HFFc6 (cell line): ENCODE measurements at places on chromosomes 11 and 22. TPM values are rescaled to one million over a fixed set of nuclear protein-coding genes. Genes with fewer than 3 reads are reported as not detected.

- H3K4me1 ChIP-seq, result peaks cover 20% of the 10 kb centered on the region
- H3K27me3 ChIP-seq, result no peaks in the 10 kb centered on the region; the same call in 1 of the 2 replicates
- peak; percentile 11 for DNase-seq
These were observed 38.8 kb downstream of the STIM1 start for GRCh38 chr11:3894128-3894731.

DNA sequence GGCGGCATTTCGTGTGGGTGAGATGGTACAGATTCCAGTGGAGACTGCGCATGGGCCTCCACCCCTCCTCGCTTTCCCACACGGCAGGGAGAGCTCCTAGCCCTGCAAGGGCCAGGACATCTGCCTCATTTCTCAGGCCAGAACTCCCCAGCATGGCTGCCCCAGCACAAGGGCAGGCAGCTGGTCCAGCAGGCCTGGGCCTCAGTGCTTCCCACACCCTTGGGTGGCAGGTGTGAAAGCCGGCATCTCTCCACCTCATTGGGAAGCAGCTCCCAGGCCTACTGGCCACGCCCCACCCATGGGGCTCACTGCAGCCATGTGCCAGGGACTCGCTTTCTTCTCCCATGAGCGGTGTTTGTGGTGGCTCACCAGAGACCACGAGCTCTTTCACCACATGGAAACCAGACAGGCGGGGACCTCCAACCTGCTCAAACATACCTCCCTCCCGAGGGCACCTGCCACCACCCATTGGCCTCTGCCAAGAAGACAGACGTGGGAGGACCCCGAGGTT lies 79.1 kb downstream of the NAT10 start:
- peaks cover 6% of the 10 kb centered on the region; the same call in 1 of the 2 replicates for H3K27me3 ChIP-seq
- no peaks in the 10 kb centered on the region for H3K4me1 ChIP-seq
- no peak overlapping the region for H3K4me3 ChIP-seq
- no peak overlapping the region for H3K27ac ChIP-seq
- DNase-seq, result no peak

The RBMXL2 gene
- total RNA-seq, result not detected in 2 replicates

- H3K4me3 ChIP-seq, result no peak overlapping the region
- no peak for DNase-seq
- peaks cover 21% of the 10 kb centered on the region for H3K4me1 ChIP-seq
- H3K27ac ChIP-seq, result no peak overlapping the region
These were observed 46.3 kb downstream of the PIK3C2A start for GRCh38 chr11:17161515-17161914.

DNA sequence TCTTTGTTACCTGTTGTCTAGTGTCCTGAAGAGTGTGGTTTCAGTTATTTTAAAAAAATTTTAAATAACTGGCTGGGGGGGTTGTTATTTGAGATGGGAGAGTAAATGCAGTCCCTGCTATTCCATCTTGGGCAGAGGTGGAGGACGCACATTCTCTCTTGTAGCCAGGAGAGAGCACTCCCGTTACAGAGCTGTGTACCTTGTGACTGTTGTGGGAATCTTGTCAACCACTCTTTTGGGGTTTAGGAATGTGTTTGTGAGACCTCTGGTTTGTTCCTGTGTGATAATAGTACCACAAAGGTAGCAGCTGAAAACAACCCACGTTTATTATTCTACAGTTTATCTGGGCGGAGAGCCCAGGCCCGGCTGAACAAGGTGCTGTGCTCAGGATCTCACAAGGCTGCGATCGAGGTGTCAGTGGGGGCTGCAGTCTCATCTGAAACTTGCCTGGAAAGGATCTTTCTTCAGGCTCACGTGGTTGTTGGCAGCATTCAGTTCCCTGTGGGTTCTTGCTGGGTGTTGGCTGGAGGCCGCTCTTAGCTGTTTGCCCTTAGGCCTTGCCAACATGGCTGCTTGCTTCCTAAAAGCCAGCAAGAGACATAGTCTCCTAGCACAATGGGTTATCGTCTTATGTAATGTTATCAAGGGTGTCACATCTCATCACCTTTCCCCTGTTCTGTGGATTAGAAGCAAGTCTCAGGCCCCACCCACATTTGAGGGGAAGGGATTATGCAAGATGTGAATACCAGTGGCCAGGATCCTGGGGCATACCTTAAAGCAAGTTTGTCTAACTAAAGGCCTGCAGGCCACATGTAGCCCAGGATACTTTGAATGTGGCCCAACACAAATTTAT lies 20.6 kb downstream of the IGHMBP2 start:
- no peaks in the 10 kb centered on the region for H3K4me1 ChIP-seq
- H3K27ac ChIP-seq, result no peak overlapping the region
- no peak for DNase-seq
- H3K36me3 ChIP-seq, result peaks cover 80% of the 10 kb centered on the region

DNA sequence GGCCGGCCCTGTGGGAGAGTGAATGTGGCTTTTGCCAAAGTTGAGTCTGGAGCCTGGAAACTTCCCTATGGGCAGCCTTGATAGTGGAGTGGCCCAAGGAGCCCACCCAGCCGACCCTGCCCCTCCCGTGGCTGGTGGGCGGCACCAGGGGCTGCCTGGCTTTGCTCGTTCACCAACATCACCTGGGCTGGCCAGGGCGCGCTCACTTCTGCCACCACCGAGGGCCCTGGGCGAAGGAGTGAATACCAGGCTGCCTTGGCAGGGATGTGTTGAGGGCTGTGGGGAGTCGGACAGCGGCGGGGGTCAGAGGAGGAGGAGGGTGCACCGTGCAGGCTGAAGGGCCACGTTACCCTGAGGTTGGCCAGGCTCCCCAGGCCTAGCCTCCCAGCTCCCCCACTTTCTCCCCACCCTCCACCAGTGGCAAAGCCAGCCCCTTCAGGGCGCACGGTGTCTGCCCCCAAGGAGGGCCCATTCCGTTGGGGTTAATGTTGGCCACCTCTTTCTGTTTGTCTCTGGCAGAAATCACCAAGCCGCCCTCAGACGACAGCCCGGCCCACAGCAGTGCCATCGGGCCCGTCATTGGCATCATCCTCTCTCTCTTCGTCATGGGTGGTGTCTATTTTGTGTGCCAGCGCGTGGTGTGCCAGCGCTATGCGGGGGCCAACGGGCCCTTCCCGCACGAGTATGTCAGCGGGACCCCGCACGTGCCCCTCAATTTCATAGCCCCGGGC lies 22.5 kb upstream of the PPP6R3 start:
- no peak overlapping the region for H3K4me3 ChIP-seq
- peaks cover 17% of the 10 kb centered on the region for H3K4me1 ChIP-seq
- no peaks in the 10 kb centered on the region for H3K36me3 ChIP-seq
- H3K27ac ChIP-seq, result no peak overlapping the region
- DNase-seq, result no peak

GRCh38 chr22:36554098-36554497 lies 25.1 kb upstream of the EIF3D start:
- H3K4me3 ChIP-seq, result no peak overlapping the region
- DNase-seq, result no peak
- H3K27me3 ChIP-seq, result peaks cover 45% of the 10 kb centered on the region
- H3K4me1 ChIP-seq, result 0 out of 2 replicates have a peak, but pooled peaks cover 3% of the 10 kb centered on the region

The NCR3LG1 gene
- 2.4 to 3.3 TPM (median 2.7 TPM) in 3 replicates for total RNA-seq

The DRD4 gene
- 0.25 to 0.72 TPM (median 0.61 TPM) in 3 replicates for total RNA-seq

The CHRM1 gene
- not detected in 3 replicates for total RNA-seq

DNA sequence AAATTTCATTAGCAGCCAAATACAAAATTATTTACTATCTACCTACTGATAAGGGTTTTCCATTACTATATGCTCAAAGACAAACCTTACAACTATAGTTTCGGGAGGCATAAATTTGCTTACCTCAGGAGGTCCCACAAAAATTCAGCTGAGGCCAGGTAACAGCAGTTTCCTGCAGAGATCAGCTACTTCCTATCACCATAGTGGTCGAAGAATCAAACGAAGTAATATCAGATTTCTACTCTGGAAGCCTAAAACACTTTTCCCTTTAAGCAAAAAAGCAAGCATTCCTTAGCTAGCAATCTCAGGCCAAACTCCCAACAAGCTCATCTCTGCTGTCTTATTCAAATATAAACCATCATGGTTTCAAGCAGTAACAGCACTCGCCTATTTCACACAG lies 3.1 kb downstream of the NAP1L4 start:
- H3K4me1 ChIP-seq, result peaks cover 30% of the 10 kb centered on the region
- H3K36me3 ChIP-seq, result peaks cover 17% of the 10 kb centered on the region; the same call in 1 of the 2 replicates
- peak overlapping the region; percentile 97 for H3K4me3 ChIP-seq
- peak overlapping the region; percentile 92 for H3K27ac ChIP-seq

GRCh38 chr11:121448431-121448941 lies 3.6 kb upstream of the SORL1 start:
- peaks cover 5% of the 10 kb centered on the region; the same call in 1 of the 2 replicates for H3K4me1 ChIP-seq
- H3K27me3 ChIP-seq, result peaks cover 32% of the 10 kb centered on the region
- H3K36me3 ChIP-seq, result no peaks in the 10 kb centered on the region
- no peak for DNase-seq

The ADM gene
- 208 to 319 TPM (median 218 TPM) in 3 replicates for total RNA-seq

DNA sequence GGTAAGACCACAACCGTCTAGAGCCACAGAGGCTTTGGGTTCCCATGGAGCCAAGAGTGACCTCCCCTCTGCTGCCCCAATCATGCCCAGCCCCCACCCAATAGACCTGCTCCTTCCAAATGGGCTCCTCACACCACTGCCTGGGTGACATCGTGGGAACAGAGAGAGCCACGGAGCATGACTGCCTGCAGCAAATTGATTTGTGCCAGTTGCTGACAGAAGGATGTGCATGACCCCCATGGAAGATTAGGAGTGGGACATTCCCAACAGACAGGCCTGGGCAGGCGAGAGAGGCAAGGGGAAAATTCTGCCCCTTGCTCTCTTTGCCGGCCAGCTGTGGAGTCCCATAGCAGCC lies 88.5 kb downstream of the TENM4 start:
- DNase-seq, result no peak
- H3K4me1 ChIP-seq, result peaks cover 35% of the 10 kb centered on the region
- H3K27ac ChIP-seq, result no peak overlapping the region
- H3K27me3 ChIP-seq, result no peaks in the 10 kb centered on the region

GRCh38 chr11:46127150-46127638 lies 5.9 kb upstream of the PHF21A start:
- no peak overlapping the region; the same call in 1 of the 2 replicates for H3K27ac ChIP-seq
- H3K4me1 ChIP-seq, result peaks cover 26% of the 10 kb centered on the region
- H3K27me3 ChIP-seq, result peaks cover 4% of the 10 kb centered on the region
- peak; percentile 48 for DNase-seq
- H3K4me3 ChIP-seq, result no peak overlapping the region

The PHOX2A gene
- total RNA-seq, result not detected in 2 replicates

- H3K27ac ChIP-seq, result no peak overlapping the region
- no peak overlapping the region for H3K4me3 ChIP-seq
- H3K27me3 ChIP-seq, result no peaks in the 10 kb centered on the region
- DNase-seq, result no peak
- no peaks in the 10 kb centered on the region for H3K36me3 ChIP-seq
These were observed 118.8 kb downstream of the LUZP2 start for GRCh38 chr11:24615451-24616160.

DNA sequence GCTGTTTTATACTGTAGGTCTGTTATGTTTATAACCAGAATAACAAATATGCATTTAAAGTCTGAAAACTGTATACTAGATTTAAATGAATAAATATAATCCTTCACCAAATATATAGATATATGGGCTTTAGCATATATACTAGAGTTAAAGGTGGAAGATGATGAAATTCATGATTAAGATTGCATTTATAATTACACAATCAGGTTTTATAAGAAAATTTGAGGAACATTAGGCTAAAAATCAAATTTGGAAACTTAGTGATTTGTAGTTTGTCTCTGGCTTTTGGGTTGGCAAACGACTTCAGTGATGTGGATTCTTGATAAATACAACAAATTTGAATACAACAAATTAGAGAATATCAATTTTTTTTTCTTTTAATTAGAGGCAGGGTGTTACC lies 10.0 kb downstream of the BCL2L13 start:
- no peaks in the 10 kb centered on the region; the same call in 1 of the 2 replicates for H3K27me3 ChIP-seq
- no peak overlapping the region for H3K4me3 ChIP-seq
- no peak overlapping the region for H3K27ac ChIP-seq

- H3K4me3 ChIP-seq, result no peak overlapping the region
- H3K27ac ChIP-seq, result peak overlapping the region; percentile 3; the same call in 1 of the 2 replicates
- peaks cover 42% of the 10 kb centered on the region for H3K4me1 ChIP-seq
- peaks cover 33% of the 10 kb centered on the region for H3K36me3 ChIP-seq
- H3K27me3 ChIP-seq, result peaks cover 16% of the 10 kb centered on the region; the same call in 1 of the 2 replicates
These were observed 13.1 kb upstream of the LYVE1 start for GRCh38 chr11:10581481-10582019.

The GLYAT gene
- not detected in 3 replicates for total RNA-seq

GRCh38 chr11:76314741-76315090 lies 66.2 kb downstream of the THAP12 start:
- DNase-seq, result peak; percentile 61
- no peak overlapping the region for H3K4me3 ChIP-seq
- peaks cover 36% of the 10 kb centered on the region for H3K27me3 ChIP-seq
- H3K4me1 ChIP-seq, result peaks cover 16% of the 10 kb centered on the region; the same call in 1 of the 2 replicates
- no peaks in the 10 kb centered on the region for H3K36me3 ChIP-seq

DNA sequence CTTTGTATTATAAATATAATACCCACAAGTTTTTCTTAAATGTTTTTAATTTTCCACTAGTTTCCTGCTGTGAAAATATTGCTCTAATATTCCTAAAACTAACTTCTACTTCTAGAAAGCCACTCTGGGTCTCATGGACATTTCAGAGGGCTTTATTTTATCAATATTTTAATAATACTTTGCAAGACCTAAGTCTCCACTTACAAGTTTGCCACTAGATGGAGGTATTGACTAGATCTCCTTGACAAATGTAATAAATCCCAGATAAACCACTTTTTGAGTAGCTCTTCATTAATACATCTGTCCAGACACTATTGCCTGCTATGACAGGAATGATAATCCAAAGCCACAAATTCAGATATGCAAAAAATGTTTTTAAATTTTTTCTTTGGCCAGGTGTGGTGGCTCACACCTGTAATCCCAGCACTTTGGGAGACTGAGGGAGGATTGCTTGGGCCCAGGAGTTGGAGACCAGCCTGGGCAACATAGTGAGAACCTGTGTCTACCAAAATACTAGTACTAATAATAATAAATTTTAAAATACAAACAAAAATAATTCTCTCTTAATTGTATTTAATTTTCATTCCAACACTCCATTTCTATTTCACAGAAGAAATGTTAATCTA lies 3.5 kb upstream of the ACAT1 start:
- H3K27ac ChIP-seq, result no peak overlapping the region
- H3K4me1 ChIP-seq, result peaks cover 47% of the 10 kb centered on the region
- 0 out of 2 replicates have a peak, but pooled peaks cover 6% of the 10 kb centered on the region for H3K36me3 ChIP-seq

The SHANK3 gene
- total RNA-seq, result 0.63 to 0.72 TPM (median 0.66 TPM) in 3 replicates

DNA sequence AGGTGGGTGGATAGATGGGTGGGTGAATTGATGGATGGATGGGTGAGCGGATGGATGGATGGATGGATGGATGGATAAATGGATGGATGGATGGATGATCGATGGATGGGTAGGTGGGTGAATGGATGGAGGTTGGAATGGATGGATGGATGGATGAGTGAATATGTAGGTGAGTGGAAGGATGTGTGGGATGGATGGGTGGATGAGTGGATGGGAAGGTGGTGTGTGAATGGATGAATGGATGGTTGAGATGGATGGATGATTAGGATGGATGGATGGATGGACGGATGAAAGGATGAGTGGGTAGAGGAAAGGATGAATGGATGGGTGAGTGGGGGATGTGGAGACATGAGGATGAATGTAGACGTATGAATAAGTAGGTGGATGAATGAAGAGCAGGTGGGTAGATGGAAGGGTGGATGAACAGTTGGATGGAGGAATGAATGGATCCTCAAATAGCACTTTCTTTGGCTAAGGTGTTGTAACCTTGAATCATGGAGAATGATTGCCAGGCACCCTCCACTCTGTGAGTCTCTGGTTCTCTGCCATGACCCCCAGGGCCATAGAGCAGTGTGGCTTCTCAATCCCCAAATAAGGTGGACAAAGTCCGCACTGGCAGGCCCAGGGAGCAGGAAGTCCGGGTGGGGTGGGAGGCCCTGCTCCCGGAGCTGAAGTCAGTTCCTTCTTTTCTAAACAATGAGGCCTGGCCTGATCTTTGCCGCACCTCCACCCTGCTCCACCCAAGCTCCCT lies 36.9 kb downstream of the IGF2 start:
- H3K4me1 ChIP-seq, result peaks cover 9% of the 10 kb centered on the region
- no peak overlapping the region for H3K4me3 ChIP-seq
- no peak for DNase-seq
- peaks cover 6% of the 10 kb centered on the region for H3K27me3 ChIP-seq
- H3K27ac ChIP-seq, result no peak overlapping the region
- no peaks in the 10 kb centered on the region for H3K36me3 ChIP-seq
